Large intestine (tissue), 12 donors: ENCODE measurements at places on chromosomes 11 and 22.

DNA sequence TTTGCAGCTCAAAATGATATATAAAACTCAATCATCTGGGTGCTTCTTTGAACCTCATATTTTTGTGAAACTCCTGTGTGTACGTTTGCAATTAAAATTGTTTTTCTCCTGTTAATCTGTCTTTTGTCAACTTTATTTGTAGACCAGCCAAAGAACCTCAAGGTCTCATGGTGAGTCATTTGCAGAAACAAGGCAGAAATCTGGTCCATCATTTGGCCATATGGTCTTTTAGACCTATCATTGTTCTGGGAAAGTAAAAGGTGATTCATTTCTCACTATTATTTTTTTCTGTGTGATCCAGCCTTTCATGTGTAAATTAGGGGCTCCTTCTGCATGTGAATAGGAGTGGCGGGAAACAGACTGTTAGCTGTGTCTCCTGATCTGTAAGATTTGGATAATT, 399.1 kb upstream of the DDI1 start:
- no peak for DNase-seq

- no peak for DNase-seq
These were observed 38.5 kb downstream of the GRIK4 start for GRCh38 chr11:120550007-120550406.

GRCh38 chr11:3133261-3134217, 31.6 kb downstream of the OSBPL5 start:
- no peak for DNase-seq

DNA sequence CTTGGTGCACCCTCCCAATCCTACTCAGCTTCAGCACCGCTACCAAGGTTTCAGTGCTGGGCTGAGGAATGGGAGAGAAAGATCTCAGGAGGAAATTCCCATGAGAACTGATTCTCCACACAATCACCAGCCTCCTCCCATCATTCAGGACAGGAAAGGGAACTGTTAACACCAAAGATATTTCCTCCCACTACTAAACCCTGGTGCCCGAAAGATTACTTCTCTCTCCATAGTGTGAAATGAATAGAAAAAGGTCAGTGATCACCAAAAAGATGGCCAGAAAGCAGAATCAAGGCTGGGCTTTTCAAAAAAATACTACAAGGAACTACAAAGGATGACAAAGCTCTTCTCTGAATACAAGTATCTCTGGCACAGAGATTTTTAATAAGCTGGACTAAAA, 26.1 kb downstream of the TCIRG1 start:
- DNase-seq, result no peak

DNA sequence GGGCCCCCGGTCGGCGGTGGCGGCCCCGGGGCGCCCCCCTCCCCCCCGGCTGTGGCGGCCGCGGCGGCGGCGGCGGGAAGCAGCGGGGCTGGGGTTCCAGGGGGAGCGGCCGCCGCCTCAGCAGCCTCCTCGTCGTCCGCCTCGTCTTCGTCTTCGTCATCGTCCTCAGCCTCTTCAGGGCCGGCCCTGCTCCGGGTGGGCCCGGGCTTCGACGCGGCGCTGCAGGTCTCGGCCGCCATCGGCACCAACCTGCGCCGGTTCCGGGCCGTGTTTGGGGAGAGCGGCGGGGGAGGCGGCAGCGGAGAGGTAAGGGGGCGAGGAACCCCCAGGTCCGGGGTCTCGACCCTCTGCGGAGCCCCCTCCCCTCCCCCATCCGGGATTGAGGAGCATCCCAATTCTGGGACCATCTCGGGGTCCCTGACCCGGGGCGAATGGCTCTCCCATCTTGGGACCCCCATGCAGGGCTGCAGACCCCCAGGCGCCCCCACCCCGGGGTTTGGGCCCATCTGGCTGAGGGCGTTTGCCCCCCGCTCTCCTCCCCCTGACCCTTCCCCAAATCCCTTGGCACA, 431 bp downstream of the KMT2A start:
- DNase-seq, result no peak

DNA sequence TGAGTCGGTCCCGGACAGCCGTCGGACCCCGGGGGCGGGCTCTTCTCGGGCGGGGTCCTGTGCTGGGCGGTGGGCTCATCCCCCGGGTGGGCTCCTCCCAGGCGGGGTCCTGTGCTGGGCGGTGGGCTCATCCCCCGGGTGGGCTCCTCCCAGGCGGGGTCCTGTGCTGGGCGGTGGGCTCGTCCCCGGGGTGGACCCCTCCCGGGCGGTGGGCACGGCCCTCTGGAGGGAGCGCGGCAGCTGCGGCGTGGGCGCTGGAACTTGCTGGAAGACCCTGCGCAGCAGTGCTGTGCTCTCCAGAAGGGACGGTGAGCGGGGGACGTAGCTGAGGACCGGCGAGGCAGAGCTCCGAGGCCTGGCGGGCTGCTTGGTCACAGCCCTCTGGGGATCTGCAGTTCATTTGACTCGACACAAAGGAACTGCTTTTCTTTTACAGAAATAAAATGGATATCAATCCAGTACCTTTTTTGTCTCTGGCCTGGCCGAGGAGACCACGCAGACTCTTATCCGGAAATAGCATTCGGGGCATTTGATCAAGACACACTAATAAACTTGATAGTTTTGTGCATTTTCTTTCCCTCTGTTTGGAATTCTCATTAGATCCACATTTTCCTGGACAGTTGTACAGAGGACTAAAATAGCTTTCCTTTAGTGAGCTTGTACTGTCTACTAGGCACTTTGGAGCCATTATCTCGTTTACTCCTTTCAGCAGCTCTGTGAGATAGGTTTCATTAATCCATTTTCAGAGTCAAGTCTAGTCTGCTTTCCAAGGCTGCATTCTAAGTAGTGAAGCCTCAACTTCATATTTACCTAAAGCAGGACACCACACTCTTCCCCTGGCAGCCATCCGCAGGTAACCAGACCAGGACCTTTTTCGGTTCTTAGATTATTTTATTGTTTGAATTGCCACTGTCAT, 812 bp downstream of the JAM3 start:
- DNase-seq, result no peak

DNA sequence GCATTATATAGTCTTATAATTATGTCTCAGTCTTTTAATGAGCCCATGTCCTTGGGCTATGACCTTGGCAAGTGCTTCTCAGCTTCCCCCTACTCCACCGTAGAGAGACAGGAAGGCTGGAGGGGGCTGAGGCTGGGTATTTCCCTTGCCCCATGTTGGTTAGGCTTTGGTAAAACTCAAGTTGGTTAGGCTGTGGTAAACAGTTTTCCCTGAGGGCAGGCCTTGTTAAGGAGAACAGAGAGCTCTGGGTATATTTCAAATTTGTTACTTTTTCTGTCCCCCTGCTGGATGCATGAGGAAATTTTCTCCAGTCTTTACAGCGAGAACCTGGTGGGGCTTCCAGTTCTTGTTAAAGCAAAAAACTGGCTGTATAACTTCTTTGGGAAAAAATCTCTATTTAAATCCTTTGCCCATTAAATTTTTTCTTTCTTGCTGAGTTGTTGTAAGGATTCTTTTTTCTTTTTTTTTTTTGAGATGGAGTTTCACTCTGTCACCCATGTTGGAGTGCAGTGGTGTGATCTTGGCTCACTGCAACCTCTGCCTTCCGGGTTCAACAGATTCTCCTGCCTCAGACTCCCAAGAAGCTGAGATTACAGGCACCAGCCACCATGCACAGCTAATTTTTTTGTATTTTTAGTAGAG, 12.2 kb upstream of the DCHS1 start:
- DNase-seq, result no peak

- no peak for DNase-seq
These were observed 146.3 kb upstream of the B3GAT1 start for GRCh38 chr11:134558258-134558835.
